Bronchial epithelial cell (primary cell): ENCODE measurements at places on chromosomes 2 and 18. TPM values are rescaled to one million over a fixed set of nuclear protein-coding genes. Genes with fewer than 3 reads are reported as not detected.

DNA sequence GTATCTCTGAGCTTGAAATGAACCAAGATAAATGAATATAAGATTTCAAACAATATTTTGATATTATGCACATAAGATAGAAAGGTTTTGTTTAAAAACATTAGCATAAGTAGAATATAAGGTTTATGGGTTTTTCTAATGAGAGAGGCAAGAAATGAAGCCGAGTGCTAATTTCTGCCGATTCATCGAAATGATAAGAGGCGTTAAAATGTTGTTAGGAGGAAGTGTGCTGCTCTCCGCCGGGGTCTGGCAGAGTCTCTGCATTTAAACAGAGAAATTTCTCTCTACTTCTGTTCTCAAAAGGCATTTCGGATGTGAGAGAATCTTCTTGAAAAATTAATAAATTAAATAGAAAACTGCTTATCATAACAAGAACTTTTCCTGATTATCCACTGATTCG, 83.6 kb downstream of the MRPS9 start:
- DNase-seq, result no peak

GRCh38 chr2:7666596-7667259, 749.5 kb downstream of the RNF144A start:
- DNase-seq, result no peak

GRCh38 chr18:37309059-37309458, 256.5 kb downstream of the CELF4 start:
- peak; percentile 21 for DNase-seq

- DNase-seq, result no peak
Observed at GRCh38 chr18:63889626-63890025, 2.1 kb downstream of the SERPINB2 start.

- DNase-seq, result no peak
Observed at GRCh38 chr18:34604591-34604990, 105.5 kb upstream of the DTNA start.

Gene CNPPD1
- 44.2 and 54.5 TPM in 2 replicates for total RNA-seq

- peak; percentile 18 for DNase-seq
Observed at GRCh38 chr2:134926231-134926931, 7.8 kb downstream of the CCNT2 start.

DNA sequence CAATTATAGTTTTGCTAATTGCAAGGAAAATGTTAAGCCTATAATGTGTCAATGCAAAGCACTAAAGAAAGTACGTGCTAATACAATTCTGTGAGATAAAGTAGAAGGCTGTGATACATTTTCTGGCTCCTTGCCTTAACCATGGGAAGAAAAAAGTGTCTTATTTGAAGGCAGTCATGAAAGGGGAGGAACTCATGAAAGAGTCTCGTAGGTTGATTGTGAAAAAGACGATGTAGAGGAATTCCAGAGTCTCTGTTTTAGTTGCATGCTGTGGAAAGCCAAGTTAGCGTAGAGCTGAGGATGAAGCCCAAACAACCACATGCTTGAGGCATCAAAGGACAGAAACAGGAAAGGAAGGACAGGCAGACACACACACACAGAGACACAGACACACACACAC, 214.1 kb downstream of the MEIS1 start:
- no peak for DNase-seq

DNA sequence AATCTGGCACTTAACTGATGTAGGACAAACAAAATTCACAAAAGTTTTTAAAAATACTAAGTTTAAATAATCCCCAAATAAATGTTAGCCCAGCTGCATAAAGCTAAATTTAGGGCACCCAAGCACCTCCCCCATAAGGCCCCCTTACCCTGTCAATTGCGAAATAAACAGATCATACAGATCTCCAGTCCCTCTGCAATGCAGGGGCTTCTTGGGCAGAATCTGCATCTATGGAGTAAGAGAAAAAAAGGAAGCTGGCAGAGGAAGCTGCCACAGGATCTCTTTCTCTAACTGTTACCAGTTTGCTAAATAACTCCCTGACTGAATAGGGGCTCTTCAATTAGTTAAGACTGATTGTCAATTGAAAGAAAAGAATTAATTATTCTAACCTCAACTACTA, 117.7 kb downstream of the MEMO1 start:
- no peak for DNase-seq

GRCh38 chr18:79314838-79315388, 80.8 kb upstream of the NFATC1 start:
- no peak for DNase-seq
